ENCODE measurements at places on chromosomes 13 and 19.

DNA sequence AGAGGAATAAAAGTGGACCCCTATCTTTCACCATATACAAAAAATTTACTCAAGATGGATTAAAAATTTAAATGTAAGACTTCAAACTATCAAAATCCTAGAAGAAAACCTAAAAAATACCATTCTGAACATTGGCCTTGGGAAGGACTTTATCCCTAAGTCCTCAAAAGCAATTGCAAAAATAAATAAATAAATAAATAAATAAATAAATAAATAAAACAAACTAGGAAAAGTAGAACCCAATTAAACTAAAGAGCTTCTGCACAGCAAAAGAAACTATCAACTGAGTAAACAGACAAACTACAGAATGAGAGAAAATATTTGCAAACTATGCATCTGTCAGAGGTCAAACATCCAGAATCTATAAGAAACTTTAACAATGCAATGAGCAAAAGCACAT is 874.9 kb upstream of the PCDH20 start:
- no peak for DNase-seq

- peak; percentile 25 for DNase-seq
Measured at GRCh38 chr13:52359534-52359933, 46.4 kb downstream of the THSD1 start.

DNA sequence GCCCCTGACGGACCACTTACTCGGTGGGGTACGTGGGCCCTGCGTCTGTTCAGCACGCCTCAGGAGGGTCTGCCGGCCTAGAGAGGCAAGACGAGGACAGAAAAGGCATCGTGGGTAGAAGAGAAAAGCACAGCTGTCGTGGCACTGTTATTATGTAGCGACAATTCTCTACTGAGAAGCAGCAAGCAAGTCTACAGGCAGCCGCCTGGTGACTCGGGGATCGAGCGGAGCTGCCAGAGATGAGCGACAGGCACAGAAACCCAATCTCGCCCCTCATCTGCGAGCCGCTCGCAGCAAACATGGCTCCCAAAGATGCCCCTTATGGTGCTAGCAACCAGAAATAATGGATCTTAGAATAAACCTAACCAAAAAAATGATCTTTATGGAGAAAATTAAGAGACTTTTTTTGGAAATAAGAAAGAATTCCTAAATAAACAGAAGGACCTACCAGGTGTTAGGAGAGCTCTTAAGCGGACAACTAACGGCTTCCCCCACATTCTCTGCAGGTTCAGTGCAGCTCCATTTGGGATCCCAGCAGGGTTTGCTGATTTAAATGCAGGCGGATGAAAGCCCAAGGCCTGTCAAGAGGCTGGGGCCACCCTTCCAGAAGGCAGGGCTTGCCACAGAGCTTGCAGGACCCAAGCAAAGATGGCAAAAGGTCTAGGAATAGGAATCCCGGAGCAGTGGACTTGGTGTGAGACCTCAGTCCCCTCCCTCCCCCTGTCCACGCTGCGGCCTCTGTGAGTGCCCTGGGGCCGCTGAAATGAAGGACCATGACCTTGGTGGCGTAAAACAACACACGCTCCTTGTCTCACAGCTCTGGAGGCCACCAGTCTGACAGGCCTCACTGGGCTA is 152.6 kb downstream of the KDM4B start:
- no peak for DNase-seq

DNA sequence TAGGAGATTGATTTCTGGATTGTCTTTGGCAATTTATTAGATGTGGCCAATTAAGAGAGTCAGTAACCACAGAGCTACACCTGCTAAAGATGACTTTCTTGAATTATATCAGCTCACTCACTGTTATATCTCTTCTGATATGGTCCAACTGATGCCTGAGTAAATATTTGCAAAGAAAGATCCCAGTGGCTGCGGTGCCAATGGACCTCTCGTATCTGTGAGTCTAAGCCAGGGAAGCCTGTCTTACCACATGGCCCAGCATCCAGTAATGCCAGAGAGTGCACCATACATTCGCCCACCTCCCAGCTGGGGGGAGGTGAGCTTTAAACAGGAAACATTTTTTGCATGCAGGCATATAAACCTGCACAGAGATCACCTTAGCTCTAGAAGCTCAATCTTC is 82.7 kb upstream of the SLC15A1 start:
- DNase-seq, result no peak

DNA sequence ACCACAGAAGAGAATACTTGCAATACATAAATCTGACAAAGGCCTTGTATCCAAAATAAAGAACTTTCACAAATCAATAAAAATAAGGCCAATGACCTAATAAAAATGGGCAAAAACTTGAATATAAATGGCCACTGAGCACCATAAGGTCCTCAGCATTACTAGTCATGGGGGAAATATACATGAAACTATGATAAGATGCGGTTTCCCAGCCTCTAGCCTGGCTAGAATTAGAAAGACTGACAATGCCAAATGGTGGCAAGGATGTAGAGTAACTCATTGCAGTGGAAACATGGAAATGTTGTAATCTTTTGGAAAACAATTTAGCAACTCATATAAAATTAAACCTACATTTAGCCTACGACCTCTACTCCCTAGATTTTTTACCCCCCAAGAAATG is 227.1 kb downstream of the GGACT start:
- no peak for DNase-seq

GRCh38 chr13:41231025-41231677 is 32.2 kb downstream of the MTRF1 start:
- DNase-seq, result no peak

DNA sequence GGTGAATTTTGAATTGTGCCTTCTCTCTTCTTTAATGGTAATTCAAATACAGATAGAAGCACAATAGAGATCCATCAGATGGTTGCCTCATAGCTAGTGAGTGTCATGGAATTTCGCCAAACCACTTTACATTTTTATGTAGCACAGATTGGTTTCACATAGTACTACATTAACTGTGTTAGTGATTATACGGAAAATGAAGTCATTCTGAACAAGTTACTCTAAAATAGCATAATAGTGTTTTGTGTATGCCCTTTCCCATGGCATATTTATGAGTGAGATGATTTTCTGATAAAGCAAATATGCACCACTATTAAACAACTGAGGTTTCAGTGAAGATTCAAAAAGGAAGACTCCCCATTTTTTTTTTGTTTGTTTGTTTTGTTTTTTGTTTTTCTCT is 1623.5 kb downstream of the PCDH9 start:
- DNase-seq, result no peak

DNA sequence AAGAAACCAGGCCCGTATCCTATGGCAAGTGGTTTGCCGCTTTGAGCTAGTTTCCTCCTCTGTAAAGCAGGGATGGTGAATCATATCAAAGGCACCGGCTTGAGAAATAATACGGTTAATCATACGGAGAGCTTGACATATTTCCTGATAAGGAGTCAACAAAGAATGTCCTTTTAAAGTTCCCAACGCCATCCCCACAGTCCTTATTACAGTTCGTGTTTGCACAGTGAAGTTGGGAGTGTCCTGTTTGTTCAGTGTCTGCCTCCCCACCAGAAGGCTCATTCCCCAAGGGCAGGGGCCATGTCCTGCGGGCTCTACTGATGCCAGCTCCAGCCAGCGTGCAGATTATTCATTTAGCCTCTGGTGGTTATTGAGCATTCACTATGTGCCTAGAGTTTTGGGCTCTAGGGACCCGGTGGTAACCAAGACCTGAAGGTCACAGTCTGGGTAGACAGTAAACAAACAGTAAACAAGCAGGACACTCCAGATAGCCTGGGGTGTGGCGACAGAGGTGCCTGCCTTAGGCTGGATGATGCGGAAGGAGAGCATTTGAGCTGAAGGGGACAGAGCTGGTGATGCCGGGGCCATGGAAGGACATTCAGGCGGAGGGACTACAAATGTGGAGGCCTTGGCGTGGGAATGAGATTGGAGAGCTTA is 6.3 kb downstream of the GRAMD1A start:
- no peak for DNase-seq

GRCh38 chr13:30052120-30052519 is 201.7 kb upstream of the UBL3 start:
- peak; percentile 16 for DNase-seq

DNA sequence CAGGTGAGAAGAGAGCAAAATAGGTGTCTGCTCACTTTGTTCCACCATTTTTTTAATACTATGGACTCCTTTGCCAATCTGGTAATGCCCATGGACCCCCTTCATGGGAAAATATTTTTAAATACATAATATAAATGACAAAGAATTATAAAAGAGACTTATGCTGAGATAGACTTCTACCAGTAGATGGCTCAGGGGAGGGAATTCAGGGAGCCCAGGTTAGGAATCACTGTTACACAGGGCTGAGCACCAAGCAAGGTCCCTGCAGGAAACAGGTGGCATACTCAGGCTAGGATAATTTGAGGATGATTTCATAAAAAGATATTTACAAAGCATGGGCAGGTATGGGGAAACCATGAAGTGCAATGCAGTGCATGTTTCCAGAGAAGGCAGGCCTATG is 525.9 kb downstream of the FGF9 start:
- no peak for DNase-seq

- DNase-seq, result no peak
Measured at GRCh38 chr13:52955472-52955874, 73.1 kb upstream of the OLFM4 start.

DNA sequence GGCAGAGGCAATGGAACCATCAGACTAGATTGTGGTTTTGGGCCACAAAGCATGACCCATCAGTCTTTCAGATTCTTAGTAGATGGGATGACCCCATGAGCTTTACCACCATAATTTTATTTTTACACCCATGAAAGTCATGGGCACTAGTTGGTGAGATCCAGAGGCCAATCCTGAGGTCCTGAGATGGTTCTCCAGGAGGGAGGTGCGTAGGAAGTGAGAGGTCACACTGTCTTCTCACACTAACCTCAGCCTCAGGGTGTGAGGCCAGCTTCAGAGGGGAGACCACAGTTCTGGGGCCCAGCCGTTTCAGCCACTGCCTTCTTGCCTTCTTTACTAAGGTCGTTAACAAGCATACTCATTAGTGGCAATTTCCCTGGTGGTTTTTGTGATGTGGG is 106.4 kb downstream of the AKAP11 start:
- no peak for DNase-seq

- no peak for DNase-seq
Measured at GRCh38 chr19:29683009-29683408, 17.7 kb downstream of the PLEKHF1 start.

- DNase-seq, result no peak
Measured at GRCh38 chr13:77878190-77878589, 40.4 kb downstream of the EDNRB start.

DNA sequence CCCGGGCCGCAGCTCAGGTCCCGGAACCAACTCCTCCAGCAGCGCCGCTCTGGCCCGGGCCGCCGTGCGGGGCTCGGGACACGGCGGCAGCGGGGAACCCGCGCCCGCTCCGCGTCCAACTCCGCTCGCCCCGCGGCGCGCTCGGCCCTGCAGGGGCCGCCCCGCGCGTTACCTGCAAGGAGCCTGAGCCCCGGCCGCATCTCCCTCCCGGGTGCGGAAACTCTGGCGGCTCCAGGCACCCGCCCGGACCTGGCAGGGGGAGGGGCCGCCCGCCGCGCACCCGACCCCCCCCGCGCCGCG is at the start of gene TMTC4:
Gene TMTC4 (minus strand): TSS at position 224 of the 300 bp plus-strand sequence. CDS start 4,433 bp downstream, outside the sequence.
- no peak for DNase-seq

DNA sequence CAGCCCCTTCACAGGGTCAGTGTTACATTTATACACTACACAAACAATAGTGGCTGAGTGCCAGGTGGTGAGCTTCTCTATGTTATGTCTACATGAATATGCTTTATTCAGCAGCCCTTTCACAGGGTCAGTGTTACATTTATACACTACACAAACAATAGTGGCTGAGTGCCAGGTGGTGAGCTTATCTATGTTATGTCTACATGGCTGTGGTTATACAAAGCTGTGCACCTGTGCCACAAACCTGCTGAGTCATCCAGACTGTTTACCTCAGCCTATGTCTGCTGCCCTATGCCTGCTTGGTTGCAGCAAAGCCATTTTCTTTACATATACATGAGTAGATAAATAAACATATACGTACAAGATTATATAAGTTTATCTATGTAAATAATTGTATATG is 76.5 kb downstream of the ZNF726 start:
- no peak for DNase-seq

Data from left renal pelvis (tissue), 4 donors.